ENCODE measurements at places on chromosomes 3 and 15.
A peak's percentile ranks its signal among the peaks of the same experiment; 100 is the strongest.

GRCh38 chr3:13236557-13237173 is 163.4 kb upstream of the IQSEC1 start:
- DNase-seq = no peak

DNA sequence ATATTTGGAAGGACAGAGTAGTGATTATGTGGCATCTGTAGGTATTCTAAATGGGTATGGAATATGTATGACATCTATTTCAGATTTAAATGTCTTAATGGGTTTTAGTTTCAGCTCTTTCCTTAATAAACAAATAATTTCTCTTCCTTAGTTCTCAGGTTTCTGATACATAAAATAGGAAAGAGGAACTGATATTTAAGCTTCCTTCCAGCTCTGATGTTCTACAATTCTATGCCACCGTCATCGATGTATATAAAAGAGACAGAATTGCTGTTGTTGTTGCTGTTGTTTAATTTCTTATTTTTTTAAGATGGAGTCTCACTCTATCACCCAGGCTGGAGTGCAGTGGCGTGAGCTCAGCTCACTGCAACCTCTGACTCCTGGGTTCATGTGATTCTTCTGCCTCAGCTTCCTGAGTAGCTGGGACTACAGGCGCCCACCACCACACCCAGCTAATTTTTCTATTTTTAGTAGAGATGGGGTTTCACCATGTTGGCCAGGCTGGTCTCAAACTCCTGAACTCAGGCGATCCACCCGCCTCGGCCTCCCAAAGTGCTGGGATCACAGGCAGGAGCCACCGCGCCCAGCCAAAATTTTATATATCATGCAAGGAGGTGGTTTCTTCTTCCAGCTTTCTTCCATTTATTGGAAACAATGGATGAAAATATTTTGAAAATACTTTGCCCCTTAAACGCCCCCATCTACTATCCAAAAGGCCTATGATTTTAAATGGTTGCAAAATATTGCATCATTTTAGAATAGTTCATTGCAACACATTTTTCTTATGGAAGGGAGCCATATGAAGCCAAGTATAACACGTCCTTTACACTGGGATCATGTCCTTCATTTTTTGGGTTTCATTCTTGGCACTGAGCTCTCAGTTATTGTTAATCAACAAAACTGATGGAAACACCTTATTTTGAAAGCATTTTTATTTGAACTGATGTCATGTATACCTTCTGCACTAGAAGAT is 13.9 kb upstream of the C15orf61 start:
- no peak for DNase-seq

DNA sequence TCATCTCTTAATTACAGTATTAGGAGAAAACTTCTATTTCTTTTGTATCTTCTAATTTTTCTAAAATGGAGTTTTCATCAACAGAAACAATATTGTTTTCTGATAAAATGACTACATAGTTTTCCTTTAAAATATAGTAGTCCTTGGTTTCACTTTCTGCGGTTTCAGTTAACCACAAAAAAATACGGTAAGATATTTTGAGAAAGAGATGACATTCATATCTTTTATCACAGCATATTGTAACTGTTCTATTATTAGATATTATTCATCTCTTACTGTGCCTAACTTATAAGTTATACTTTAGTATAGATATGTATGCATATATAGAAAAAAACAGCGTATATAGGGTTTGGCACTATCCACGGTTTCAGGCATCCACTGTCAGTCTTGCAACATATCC is 2.3 kb downstream of the B4GALT4 start:
- DNase-seq = no peak

DNA sequence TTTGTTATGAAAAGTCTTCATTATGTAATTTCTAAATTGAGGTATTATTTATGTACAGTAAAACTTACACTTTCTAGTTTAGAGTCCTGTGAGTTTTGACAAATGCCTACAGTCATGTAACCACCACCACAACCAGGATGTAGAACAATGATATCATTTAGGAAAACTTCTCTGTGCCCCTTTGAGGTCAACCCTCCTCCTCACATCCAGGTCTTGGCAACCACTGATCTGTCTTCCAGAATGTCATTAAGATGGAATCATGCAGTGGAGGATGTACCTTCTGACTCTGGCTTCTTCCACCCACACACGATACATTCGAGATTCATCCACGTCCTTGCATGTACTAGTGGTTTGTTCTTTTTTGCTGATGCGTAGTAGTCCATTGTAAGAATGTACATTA is 23.2 kb downstream of the MINAR1 start:
- no peak for DNase-seq

- DNase-seq = no peak
Measured at GRCh38 chr15:44219073-44219472, 24.0 kb upstream of the FRMD5 start.

GRCh38 chr15:80234883-80235282 is 17.1 kb downstream of the CTXND1 start:
- peak; percentile 47 for DNase-seq

DNA sequence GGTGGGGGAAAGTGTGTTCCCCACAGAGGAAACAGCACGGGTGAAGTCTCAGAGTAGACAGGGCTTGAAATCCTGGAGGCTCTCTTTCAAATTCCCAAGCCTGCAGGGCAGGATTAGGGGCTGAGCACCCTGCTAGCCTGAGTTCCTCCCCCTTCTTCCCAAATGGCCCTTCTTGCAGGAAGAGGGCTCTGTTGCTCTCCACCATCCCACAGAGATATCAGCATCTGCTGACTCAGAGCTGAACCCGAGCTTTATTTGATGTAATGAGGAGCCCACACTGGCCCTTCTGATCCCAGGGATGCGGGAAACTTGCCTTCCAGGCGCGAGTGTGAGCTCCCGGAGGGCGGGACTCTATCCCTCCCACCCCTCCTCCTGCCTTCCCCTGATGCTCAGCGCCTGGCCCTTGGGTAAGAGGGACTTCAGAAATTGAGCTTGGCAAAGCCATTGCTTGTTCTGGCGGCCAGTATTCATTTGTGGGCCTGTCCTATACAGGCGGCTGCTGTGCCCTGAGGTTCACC is 1.4 kb upstream of the STRA6 start:
- DNase-seq = no peak

DNA sequence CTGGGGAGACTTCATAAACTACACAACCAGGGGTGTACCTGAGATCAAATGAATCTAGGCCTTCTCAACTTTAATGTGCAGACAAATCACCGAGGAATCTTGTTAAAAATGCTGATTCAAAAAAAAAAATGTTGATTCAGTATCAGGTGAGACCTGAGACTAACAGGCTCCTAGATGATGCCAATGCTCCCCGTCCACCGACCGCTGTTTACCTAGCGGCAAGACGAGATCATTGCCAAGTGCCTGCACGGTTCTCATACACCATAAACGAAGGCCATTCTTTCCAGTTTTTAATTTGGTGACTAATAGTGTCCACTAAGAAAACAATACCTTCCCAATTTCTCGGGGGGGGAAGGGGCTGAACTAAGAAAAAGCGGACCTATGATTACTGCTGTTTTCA is 2.5 kb upstream of the FSIP1 start:
- DNase-seq = no peak

GRCh38 chr3:156938724-156939123 is 112.6 kb downstream of the LEKR1 start:
- DNase-seq = no peak

- DNase-seq = no peak
Measured at GRCh38 chr3:144403040-144403457, 431.4 kb downstream of the DIPK2A start.

GRCh38 chr3:3800685-3801493 is 1.7 kb downstream of the LRRN1 start:
- DNase-seq = no peak

GRCh38 chr3:23686519-23686918 is 119.2 kb upstream of the UBE2E1 start:
- DNase-seq = no peak

- DNase-seq = no peak
Measured at GRCh38 chr15:63046917-63047760, 4.6 kb downstream of the TPM1 start.

- no peak for DNase-seq
Measured at GRCh38 chr3:161500068-161500796, 3.6 kb downstream of the OTOL1 start.

DNA sequence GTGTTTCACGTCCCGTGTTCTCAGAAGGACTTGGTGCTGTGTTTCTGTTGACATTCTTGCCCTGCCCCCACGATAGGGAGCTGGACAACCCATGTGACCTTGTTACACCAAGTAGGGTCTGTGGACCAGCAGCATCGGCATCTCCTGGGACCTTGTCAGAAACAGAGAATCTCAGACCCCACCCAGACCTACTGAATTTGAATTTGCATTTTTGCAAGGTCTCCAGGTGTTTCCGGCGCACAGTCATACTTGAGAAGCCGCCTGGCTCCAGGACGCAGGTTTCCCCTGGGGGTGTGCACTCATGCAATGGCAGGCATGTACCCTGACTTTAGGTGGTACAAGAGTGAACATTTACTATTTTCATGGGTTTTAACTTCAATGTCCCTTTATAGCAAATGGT is 117.9 kb downstream of the TLE3 start:
- DNase-seq = no peak

- no peak for DNase-seq
Measured at GRCh38 chr3:186381424-186382216, 19.6 kb upstream of the DGKG start.

DNA sequence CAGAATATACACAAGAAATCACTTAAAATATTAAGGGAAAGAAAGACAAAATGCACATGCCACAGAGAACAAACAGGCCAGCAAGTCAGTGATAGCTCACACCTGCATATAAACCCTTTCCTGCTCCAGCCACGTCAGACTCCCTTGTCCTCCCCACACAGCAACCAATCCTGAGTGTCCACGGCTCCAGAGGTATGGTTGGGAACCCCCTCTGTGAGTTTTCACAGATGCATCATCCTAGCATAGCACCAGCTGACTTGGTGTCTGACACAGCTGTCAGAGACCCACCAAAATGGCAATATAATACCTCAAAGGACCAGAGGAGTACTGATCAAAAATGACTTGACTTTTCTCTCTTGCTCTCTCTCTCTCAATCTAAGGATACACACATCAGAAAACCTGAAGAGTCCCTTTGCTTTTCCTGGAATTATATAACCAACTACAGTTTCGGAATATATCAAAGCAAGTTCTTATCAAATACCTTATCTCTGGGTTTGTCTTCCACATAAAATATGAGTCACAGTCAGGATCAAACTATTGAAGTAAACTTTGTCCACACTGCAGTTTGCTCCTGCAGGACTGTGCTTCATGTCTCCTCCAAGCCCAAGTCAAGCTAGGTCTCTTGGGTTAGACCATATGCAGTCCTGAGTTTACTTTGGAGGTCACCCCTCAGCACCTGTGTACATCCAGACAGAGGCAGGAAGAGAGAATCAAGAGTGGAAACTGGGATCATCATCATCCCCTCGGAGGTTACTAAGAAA is 187.1 kb upstream of the THBS1 start:
- no peak for DNase-seq

- no peak for DNase-seq
Measured at GRCh38 chr3:190169243-190169642, 48.5 kb upstream of the P3H2 start.

GRCh38 chr3:11476735-11477144 is 167.0 kb downstream of the VGLL4 start:
- no peak for DNase-seq

DNA sequence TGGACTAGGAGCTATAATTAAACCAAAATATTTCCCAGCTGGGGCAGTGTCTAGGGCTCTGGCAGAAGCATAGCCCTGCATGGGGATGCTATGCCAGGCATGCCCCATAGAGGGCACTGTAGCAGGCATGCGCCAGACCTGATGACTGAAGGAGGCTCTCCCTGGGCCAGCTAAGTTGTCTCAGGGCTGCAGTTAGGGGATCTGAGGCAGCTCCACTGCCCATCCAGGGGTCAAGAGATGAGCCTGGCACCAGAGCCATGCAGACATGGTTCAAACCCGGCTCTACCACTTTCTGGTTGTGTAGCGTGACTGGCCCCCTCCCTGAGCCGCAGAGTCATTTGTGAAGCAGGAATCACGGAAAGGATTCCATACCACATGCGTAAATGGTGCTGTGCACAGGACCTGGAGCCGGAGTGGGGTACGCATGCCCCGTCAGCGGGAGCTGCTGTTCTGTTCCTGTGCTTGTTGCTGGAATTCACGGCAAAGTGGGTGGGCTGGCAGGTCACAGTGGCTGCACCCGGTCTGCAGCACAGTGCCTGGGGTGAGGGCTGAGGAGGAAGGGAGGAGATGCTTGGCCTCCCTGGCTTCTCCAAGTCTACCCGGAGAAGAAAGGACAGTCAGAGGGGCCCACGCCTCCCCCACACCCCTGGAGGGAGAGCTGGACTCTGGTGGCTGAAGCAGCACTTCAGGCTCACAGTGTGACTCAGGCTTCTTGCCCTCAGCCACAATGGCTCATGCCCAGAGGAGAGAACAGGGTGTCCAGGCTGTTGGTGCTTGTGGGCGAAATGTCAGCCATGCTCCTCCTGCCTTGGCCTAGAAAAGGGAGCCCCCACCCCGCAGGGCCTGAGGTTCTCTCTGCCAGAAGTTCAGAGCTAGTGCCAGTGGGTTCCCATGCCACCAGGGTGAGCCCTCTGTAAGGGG is 43.1 kb downstream of the DNASE1L3 start:
- DNase-seq = peak; percentile 63

DNA sequence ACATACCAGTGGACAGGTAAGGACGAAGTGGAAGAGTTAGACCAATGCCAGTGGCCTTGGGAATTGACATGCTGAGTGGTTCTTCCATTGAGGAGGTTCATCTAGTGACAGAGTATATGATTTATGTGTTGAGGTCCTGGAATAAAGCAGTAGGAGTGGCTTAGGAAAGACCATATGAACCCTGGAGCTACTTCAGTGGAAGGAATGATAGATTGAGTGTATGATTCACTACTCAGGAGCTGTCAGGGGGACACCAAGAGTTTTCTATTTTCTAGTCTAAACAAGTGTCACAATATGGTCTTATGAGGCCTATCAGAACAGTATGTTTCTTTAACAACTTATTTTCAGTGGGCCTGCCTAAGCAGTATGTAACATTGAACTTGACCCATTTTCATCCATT is 63.9 kb downstream of the NME9 start:
- no peak for DNase-seq

DNA sequence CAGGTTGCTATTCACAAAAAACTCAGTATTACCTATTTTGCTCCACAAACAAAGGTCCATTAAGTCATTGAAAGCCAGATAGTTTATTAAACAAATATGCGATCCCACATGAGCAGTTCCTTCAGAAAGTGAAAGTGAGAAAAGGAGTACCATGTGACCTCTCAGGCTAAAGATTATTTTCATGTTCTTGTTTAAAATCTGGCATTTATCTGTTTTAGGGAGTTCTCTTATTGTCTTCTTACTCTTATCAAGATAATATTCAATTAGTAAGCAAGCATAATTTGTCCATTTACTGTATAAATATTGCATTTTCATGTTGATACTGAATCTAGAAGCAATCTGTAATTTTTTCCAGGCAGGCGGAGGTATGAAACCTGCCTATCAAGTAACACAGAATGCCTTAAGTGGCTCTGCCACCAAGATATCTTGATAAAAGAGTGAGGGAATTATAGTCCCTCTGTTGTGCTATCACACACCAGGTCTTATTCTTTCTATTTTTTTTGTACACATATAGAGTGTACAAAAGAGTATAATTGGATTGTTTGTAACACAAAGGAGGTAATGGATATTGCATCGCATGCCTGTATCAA is 20.1 kb upstream of the PLSCR5 start:
- no peak for DNase-seq

GRCh38 chr3:13621381-13622221 is 72.7 kb downstream of the FBLN2 start:
- peak; percentile 4 for DNase-seq

All from activated naive CD4-positive, alpha-beta T cell treated with Interleukin-2 at 50 U/mL for 16 hours (primary cell).